ENCODE measurements at places on chromosomes 6 and 20. TPM values are rescaled to one million over a fixed set of nuclear protein-coding genes. Genes with fewer than 3 reads are reported as not detected.

Gene PACSIN1
- not detected for total RNA-seq

Gene SLA2
- not detected for total RNA-seq

Gene PLN
- not detected for total RNA-seq

Gene ARG1
- total RNA-seq, result not detected

Gene KIAA1755
- total RNA-seq, result 0.19 TPM

Gene HMGCLL1
- total RNA-seq, result not detected

Gene OTOR
- not detected for total RNA-seq

Gene TOX2
- 3.9 TPM for total RNA-seq

Gene DLL1
- total RNA-seq, result 3.2 TPM

Gene ZBTB12
- total RNA-seq, result 1.5 TPM
